ENCODE measurements at places on chromosomes 1 and 21.
A peak's percentile ranks its signal among the peaks of the same experiment; 100 is the strongest.

- DNase-seq: no peak
These were observed 40.4 kb downstream of the RIMS3 start for GRCh38 chr1:40625076-40625475.

DNA sequence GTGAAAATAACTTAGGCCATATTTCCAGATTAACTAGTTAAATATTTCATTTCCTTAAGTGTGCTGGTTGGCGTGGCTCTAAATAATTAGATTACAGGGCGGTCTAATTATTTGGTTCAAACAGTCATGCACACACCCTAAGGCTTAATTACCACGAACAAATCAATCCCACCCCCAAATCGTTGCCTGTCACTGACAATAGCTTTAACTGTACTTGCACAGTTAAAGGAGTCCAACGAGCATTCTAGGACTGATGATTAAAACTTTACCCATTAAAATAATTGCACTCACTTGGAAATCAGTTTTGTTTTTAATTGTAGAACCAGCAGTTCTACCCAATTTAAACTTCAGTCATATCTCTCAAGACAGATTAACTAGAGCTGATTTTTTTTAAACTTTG is 1.5 kb upstream of the POU2F1 start:
- no peak for DNase-seq

DNA sequence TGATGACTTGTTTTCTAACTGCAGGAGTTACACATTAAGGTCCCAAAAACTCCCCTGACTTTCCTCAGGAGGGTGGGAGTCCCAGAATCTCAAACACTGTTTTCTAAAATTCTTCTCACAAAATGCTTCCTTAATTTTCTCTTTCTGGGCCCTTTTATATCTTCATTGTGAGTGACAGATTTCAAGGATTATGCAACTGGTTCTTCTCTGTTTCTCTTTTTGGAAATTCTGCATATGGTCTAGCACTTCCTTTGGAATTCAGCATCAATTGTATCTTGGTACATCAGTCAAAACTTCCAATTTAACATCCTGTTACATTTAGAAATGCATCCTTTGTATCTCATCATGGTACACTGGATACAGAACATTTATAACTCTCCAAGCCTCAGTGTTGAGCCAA is 59.7 kb downstream of the LMO4 start:
- DNase-seq: no peak

DNA sequence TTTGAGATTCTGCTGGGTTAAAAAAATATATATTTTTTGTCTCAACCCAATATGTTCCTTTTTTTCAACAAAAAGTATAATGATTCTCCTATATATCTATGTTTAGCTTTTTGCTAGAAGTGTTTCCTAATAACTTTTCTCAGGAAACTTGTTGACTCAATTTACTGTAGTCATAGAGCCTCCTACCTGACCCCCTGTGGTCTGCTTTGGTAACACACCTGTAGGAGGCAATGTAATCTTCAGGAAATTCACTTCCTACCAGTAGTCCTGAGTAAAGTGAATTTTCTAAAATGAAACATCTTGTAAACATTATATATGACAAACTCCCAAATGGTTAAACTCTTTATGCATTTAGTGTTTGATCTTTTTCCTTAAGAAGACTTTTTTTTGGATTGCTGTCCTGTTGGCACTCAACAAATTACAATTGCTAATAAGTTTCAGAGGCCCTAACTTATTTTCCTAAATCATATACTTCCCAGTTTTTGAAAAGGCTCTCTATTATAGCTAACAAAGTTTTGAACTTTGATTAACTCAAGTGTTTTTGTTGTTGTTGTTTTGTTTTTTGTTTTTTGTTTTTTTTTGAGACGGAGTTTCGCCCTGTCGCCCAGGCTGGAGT is 118.3 kb downstream of the OLFML2B start:
- DNase-seq: no peak

DNA sequence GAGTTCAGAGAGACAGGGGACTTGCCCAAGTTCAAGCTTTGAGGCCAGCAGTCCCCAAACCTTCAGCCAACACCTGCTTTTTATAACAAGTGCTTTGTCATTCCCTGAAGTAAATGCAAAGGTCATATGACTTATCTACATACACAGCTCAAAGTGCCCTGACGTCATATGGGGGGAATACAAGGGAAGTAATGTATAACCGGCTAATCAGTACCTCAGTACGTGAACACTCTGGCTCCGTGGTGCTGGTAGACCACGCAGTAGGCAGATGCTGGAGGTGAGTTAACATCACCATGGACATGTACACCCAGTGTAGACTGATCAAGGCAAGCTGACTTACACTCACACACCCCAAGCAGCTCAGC is 60.0 kb downstream of the BACE2 start:
- no peak for DNase-seq

DNA sequence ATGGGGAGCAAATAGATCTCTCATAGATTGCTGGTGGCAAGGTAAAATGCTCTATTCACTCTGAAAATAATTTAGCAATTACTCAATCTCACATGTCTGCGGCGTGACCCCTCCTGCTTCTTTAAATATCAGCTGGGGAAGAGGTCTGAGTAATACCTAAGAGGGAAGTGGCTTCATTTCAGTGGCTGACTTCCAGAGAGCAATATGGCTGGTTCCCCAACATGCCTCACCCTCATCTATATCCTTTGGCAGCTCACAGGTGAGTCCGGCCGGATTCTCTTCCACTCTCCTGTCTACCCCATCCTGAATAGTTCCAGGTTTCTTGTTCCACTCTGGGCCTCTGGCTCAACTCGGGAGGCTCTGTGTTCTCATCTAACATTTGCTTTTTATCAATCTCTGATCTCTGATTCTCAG is at the start of gene SLAMF7:
SLAMF7 (plus strand) TSS at position 150 of the 414 bp plus-strand sequence; CDS start at position 205, 55 bp downstream.
- DNase-seq: no peak

DNA sequence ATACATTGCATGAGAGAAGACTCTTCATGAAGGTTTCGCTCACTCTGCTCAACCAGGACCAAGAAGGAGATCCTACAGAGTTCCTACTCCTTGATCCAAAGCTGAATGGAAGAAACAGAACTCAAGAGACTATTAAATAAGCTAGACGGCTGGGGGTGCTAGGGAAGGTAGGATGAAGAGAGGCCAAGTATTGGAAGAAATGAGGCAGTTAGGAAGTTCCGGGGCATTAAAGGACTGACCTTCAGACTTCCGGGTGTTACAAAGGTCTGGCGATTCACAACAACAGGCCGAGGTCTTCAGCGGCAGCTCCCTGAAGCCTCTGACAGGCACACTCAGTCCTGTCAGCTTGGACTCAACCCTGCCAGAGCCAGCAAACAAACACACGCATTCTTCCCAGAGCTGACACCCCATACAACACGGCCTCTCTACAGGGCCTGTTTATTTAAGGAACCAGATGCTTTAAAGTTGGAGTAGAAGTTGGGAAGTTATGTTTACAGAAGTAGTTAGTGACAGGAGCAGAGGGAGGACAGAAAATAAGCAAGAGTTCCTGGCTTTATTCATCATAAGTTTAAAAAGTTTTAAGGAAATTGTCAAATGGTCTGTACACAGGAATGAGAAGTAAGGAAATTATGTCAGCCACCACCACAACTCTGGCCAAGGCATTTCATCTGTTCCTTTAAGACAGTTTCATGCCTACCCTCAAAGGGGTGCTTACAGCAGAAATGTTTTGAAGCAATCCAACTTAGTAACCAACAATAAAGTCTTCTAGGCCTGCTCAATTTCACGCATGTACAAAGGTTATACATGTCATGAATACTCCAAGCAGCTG is 4.7 kb downstream of the SORT1 start:
- DNase-seq: peak; percentile 34

DNA sequence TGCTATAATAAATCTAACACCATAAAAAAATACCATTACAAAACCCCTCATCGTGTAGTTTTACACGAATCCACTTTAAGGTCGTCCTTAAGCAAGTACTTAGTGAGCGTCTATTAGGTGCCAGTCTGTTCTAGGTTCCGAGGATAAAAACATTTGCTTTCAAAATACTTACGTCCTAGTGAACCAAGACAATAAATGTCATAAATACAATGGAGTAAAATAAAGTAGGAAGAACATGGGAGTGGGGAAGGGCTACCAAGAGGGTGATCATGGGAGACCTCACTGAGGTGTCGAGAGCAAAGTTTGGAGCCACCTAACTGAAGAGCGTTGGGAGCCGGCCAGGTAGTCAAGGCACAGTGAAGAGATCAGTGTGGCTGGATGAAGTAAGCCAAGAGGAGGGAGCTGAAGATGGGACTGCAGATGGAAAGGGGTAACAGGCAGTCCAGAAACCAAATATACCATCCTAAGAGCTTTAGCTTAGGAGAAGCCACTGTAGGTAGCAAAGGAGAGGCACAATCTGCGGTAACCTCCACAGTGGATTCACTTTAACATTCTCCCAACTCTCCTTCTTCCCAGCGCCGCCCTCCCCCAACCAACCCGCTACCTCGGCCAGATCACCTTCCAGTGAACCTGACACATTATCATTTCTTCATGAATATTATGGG is 684 bp downstream of the LTN1 start:
- DNase-seq: no peak

DNA sequence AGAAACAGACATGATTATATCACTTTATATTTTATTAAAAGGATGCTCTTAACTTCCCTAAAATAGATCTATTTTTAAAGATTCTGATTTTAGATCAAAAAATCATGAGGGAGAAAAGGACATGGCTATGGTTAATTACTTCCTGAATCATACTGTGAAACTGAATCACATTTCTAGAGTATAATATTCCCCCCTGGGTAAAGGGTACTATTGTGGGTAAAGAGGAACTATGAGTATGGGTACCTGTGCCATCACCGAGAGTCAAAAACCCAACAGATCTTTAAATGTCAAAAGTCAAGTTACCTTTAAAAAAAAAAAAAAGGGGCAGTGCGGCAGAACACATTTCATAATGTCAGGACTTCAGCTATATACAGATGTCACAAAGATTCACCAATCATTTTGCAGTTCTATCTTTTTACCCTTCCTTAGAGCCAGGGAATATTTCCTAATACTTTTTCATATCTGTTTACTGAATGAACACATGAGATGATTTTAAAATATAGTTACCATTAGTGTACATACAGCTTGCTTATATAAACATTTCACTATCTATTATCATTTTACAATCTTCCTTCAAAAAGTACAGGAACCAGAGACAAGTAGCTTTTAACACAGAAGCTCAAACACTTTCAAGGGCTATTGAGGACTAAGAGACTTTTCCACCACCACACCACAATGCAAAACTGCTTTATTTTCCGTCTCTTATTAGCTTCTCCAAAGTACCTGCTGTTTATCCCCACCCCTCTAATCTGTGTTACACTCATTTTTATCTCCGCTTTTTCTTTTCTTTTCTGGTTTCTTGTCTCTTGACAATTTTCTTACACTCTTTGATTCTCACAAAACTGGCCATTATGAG is 45.0 kb downstream of the EVI5 start:
- DNase-seq: no peak
